MM.1S (cell line): ENCODE measurements at places on chromosomes 2 and 18.
A peak's percentile ranks its signal among the peaks of the same experiment; 100 is the strongest.

DNA sequence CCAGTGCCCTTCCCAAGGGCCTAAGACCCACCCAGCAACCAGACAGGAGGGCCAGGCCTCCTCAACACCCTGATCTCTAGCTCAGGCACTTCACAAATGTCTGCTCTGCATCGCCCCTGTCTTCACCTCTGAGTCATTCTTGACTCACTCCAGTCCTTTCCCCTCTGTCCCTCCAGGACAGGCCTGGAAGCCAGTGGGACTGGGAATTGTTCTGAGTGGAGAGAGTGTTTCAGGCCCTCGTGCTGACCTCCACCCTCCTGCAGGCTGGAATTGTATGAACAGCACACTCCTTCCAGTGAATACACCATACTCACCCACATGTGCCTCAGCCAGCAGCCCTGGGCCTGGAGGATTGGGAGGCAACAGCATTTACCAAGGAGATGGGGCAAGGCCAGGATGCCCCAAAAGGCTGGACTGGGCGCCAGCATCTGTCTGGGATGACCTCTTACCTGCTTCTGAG is 304.2 kb downstream of the CYP26B1 start:
- no peak for DNase-seq

DNA sequence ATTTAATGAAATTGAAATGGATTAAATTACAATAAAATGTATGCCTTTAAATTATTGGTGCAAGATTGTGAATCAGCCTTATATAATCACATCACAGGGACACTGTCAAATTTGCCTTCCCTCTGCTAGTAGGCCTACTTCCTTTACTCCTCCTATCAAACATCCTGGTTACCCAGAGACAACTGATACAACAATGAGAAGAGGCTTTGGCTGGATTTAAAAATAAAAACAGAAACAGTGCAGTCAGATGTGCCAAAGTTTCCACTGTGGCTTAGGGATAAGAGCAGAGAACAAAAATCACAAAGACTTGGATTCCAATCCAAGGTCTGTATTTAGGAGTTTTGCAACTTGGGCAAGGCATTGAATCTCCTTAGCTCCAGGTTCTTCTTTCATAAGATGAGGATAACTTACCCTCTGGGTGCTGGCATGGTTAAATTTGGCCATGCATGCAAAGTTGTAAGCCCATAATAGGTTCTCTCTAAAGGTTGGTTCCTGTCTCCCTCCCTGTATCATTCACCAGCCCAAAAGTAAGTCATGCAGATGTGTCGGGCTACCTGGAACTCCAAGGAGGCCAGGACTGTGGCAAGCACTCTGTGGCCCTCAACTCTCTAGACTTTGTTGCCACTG is 99.3 kb upstream of the LRATD1 start:
- no peak for DNase-seq

DNA sequence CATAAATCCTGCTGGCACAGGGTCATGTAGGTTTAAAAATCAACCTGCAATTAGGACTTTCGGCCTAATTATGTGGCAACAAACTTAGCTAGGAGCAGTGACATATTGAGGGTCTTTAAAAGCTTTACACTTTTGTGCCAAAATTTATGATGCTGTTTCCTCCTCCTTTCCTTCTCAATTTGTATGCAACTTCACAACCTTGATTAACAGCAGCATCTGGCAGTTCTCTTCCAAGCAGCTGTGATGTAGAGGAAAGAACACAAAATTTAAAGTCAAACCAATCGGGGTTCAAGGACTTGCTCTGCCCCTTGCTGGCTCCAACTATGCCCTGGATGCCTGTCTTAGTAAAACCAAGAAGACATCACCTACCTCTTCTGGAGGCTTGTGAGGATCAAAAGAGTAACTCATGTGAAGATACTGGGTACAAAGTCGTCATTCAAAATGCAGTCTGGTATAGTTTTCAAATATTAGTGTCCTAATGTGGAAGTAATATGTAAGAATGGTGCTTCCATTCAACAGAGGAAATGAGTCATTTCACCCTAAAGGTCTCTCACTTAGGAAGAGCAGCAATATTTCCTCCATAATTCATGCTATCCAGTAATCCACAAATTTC is 94.7 kb downstream of the ANKRD44 start:
- DNase-seq, result no peak

GRCh38 chr2:98569197-98569793 is 39.0 kb downstream of the COA5 start:
- no peak for DNase-seq

DNA sequence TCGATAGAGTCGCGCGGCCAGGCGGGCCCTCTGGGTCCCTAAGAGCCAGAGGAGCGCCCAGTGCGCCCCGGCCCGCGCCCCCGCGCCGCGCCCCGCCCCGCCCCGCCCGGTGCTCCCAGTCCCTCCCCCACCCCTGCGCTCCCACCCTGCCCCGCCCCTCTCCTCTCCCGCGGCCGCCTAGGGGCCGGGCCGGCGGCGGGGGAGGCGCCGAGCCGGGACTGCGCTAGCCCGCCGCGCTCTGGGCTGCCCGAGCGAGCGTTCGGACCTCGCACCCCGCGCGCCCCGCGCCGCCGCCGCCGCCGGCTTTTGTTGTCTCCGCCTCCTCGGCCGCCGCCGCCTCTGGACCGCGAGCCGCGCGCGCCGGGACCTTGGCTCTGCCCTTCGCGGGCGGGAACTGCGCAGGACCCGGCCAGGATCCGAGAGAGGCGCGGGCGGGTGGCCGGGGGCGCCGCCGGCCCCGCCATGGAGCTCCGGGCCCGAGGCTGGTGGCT is at the start of gene GPC1:
Gene GPC1 (plus strand): TSS at position 207 of the 491 bp plus-strand sequence. CDS start 256 bp downstream, at position 463.
- DNase-seq, result peak; percentile 81
